ENCODE measurements at places on chromosomes 7 and 10. TPM values are rescaled to one million over a fixed set of nuclear protein-coding genes. Genes with fewer than 3 reads are reported as not detected.

GUSB gene
- total RNA-seq, result 33.0 TPM

GSDME gene
- 6.0 TPM for total RNA-seq

CHRM2 gene
- total RNA-seq, result not detected

HYAL4 gene
- not detected for total RNA-seq

GPR37 gene
- total RNA-seq, result not detected

FFAR4 gene
- not detected for total RNA-seq

SIRT1 gene
- 29.0 TPM for total RNA-seq

TMEM236 gene
- 0.04 TPM for total RNA-seq

NUTM2A gene
- 0.14 TPM for total RNA-seq

AKR1B15 gene
- total RNA-seq, result not detected

GRID2IP gene
- not detected for total RNA-seq

PRPS1L1 gene
- total RNA-seq, result not detected

BZW2 gene
- 163 TPM for total RNA-seq

LIPM gene
- total RNA-seq, result not detected

TRIL gene
- not detected for total RNA-seq

COL17A1 gene
- not detected for total RNA-seq

XRCC2 gene
- total RNA-seq, result 7.7 TPM
